NCI-H774 (cell line): ENCODE measurements at places on chromosomes 2 and 18.

DNA sequence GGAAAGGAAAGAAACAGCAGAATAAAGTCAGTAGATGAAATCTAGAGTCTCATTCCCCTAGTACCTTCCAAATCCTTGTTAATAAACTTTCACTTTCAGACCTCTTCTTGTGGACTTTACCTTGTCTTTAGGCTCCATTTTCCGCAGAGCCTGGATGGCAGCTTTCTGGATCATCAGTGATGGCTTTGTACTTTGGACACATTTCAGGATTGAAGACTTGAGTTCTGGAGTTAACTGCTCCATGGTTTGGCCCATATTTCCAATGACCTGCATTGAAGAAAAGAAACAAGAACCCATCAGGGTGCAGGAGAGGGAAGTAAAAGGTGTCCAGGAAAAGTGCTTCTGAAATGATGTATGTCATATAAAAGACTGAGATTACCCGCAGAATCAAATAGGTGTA is 14.4 kb downstream of the APOB start:
- no peak for DNase-seq

DNA sequence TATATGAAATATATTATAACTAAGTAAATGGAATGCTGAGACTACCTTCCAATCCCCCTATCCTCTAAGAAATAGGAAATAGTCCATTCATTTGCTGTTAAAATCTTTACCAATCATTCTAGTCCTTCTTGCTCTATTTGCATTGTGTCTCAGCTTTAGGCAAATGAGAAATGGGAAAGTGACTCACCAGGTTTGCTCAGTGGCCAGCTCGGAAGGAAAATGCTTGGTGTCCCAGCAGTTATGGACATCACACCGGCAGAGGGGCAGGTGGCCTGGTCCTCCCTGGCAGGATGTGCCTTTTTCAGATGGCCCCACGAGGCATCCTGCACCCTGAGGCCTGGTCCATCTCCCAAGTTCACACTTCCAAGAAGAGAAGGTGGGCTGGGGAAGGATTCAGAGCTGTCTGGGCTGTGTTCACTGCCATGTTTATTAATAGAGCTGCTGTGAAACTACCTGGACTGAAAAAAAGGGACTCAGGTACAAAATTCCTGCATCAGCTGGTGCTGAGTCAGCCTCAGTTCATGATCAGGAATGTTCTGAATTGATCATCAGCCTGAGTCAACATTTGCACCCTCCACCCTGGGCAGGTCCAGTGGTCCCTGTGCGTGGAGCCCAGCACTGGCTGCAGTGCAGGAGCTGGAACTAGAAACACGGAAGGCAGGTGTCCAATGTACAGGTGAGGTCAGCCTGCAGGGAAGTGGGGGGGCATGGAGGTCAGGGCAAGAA is 60.1 kb upstream of the ARL4C start:
- peak; percentile 62 for DNase-seq

DNA sequence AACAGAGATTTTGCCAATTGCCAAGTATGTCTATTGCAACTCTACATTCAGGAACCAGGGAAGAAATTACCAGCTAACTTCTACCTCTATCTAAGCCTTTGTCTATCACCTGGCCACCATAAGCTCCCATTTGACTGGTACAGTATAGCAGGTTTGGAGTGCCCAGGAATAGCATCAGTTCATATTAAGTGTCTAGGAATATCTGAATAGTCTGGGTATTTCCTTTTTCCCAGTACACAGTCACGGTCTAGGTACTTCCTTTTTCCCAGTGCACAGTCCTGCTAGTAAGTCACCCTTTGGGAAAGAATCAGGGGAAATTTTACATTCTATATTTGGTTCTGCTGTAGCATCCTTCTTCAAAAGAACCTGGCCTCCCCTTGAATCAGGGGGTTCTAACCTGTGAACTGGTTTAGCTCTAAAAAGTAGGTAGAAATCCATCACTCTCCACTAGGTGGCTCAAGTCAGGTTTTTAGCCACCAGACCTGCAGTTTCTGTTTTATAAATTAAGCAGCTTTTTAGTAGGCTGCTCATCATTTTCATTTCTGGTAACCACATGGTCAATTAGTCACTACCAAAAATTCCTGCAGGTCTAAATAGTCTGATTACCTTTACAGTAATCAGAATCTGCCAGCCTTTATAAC is 49.3 kb upstream of the DNAJC10 start:
- peak; percentile 3 for DNase-seq

DNA sequence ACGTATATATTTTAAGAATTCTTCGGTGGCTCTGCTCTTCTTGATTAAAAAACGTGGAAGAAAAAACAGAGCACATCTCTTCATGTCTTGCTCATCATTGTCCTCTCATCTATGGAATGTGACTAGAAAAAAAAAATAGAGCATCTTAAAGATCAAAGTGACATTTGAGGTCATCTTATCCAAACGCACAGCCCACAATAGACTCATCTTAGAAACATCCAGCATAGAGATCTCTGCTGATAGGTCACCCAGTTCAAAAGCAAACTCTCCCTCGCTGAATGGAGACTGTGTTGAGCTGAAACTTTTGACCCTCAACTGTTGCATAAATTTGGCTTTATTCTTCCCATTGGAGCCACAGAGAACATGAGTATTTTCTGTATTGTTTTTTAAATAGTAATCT is 65.2 kb downstream of the CMPK2 start:
- DNase-seq: no peak

DNA sequence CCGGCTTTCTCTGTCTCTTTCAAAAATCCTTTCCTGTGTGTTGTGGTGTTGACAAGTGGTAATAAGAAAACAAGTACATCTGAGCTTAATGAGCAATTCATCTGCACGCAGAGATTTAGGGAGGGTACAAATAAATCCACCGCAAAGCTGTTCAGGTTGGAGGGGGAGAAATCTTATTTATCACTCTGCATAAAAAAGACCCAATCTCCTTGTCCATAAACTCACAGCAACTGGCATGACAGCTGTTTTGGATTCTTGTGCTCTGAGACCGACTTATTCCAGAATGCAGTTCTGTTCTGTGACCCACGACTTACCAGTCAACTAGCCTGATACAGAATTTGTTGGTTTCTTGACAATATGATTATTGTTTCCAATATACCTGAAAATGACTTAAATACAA is 380.1 kb downstream of the SOX11 start:
- no peak for DNase-seq

DNA sequence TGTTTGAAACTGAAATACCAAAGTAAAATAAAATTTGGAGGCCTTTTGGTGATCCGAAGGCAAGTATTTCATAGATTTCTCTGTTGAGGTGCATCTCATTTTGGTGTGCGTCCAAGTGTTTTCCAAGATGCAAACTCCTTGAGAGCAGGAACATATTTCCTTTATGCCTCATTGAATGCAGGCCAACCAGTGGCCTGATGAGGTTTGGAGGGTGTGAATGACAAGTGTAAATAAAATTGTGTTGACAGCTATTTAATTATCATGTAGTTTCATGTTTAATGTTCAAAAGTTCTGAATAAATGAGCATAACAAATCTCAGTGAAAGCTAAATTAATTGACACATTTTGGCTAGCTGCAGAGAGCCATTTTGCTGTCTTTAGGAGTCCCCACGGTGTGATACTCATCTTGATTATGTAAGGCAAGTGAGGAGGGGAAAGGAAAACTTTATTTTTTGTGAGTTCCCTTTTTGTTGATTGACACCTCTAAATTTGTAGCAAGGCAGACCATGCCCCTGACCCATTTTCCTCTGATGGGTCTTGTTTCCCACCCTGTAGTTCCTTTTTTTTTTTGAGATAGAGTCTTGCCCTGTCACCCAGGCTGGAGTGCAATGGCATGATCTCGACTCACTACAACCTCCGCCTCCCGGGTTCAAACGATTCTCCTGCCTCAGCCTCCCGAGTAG is 6.3 kb upstream of the LTBP1 start:
- DNase-seq: no peak

- no peak for DNase-seq
These were observed 224.8 kb downstream of the FAM210A start for GRCh38 chr18:13501543-13501887.

GRCh38 chr2:47811668-47812067 is 28.7 kb downstream of the MSH6 start:
- no peak for DNase-seq

DNA sequence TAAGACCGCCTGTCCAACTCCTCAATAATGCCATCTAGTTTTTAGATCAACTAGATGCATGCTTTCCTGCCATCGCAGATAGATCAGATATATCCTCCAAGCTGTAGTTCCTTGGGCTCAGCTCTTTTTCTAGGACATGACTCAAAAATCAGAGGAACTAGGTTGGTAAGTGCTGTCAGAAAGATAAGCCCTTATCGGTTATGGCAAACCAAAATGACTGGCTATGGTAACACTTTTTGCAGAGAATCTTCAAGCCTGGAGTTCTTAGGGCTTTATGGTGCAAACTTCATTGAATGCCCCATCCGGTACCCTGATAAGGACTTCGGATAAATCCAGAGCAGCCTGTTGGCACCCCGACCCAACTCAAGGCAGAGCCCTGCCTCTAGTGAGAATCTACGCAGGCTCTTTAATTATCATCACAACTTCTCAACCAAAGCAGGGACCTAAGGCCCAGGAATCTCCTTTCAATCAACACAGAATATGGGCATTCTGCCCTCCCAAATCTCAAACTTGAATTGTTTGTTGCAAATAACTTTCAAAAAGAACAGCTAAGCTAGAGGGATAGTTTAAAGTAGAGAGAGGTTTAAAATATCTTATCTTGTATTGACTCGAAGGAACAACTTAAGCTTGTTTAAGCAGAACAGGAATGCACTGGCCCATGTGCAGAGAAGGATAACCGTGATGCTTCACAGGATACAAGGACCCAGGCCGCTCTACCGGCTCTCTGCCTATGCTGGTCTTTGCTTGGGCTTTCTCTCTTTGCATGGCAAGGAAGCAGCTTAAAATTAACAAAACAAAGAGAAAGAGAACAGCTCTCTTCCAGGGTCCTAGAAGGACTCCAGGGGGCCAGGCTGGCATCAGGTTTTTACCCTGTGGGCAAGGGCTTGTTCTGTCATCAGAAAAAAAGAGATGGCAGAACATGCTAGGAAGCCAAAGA is 3.4 kb upstream of the CYP1B1 start:
- DNase-seq: no peak
